ENCODE measurements at places on chromosomes 7 and 10.

DNA sequence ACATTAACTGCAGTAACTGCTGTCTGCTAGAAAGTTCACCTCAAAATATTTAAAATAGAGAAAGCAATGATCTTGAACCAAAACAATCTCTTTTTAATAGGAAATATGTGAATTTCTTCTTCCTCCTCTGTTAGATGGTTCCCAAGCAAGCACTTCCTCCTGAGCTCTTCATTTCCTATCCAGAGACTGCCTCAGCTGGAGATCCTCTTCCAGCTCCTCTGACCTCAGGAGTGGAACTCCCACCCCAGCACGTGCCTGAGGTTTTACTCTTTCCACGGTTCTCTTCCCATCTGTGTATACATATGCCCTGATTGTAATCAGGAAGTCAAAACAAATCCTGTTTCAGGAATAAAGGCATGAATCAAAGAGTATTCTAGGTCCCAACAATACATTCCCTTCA lies 5.6 kb downstream of the DENND11 start:
- H3K27me3 ChIP-seq, result no peaks in the 10 kb centered on the region
- H3K27ac ChIP-seq, result no peak overlapping the region
- H3K36me3 ChIP-seq, result no peaks in the 10 kb centered on the region
- DNase-seq, result no peak
- H3K4me1 ChIP-seq, result peaks cover 19% of the 10 kb centered on the region

- H3K36me3 ChIP-seq, result no peaks in the 10 kb centered on the region
- H3K27ac ChIP-seq, result peak overlapping the region; percentile 12
- DNase-seq, result peak; percentile 81
- no peak overlapping the region for H3K4me3 ChIP-seq
- H3K4me1 ChIP-seq, result peaks cover 33% of the 10 kb centered on the region
Measured at GRCh38 chr7:36749282-36749960, 25.1 kb upstream of the AOAH start.

DNA sequence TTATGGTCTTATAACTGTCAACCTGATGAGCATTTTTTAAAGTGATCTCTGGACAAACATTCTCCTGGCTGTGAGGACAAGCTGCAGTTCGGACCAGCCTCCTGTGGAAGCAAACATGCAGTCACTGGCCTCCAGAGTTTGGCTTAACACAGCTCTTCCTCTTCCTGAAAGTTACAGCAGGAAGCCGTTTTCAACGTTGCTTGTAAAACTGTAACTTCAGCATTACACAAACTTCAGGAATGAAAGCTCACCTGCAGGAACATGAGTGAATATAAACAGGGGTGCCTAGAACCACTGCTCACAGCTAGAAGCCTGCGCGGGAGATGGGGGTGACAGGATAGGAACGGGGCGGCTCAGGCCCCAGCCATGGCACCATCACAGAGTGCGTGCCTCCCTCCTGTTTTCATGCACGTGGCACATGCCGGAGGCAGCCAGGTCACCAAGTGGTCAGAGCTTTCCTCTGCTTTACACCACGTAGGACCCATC lies 292.9 kb upstream of the PITRM1 start:
- H3K4me1 ChIP-seq, result peaks cover 26% of the 10 kb centered on the region
- DNase-seq, result no peak
- no peaks in the 10 kb centered on the region for H3K27me3 ChIP-seq

GRCh38 chr7:67858931-67859330 lies 862.3 kb downstream of the TYW1 start:
- peaks cover 3% of the 10 kb centered on the region for H3K27me3 ChIP-seq

GRCh38 chr7:67659091-67659490 lies 662.5 kb downstream of the TYW1 start:
- H3K4me3 ChIP-seq, result no peak overlapping the region
- no peaks in the 10 kb centered on the region for H3K27me3 ChIP-seq
- H3K4me1 ChIP-seq, result no peaks in the 10 kb centered on the region
- H3K27ac ChIP-seq, result no peak overlapping the region

Measured in astrocyte (in vitro differentiated cells and primary cell).